Osteoblast (primary cell): ENCODE measurements at places on chromosomes 4 and X. TPM values are rescaled to one million over a fixed set of nuclear protein-coding genes. Genes with fewer than 3 reads are reported as not detected.
A peak's percentile ranks its signal among the peaks of the same experiment; 100 is the strongest.

DNA sequence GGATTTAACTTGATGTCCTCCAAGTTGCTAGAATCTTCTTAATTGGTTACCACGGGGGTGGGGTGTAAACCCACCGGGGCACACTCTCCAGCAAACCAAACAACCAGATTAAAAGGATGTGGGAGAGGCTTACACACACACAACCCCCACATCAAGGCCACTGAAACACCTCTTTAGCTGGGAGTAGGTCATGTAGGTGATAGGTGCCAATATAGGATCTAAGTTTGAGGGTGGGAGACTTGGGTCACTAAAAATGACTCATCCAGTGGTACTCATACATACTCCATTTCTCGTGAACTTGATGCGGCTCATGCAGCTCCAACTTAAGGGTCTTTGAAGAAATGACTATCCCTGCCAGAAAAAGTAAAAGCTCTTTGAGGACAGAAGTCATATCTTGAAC lies 20.5 kb upstream of the CD40LG start:
- no peak overlapping the region for H3K4me3 ChIP-seq
- no peaks in the 10 kb centered on the region for H3K4me1 ChIP-seq
- H3K27ac ChIP-seq, result no peak overlapping the region
- H3K36me3 ChIP-seq, result no peaks in the 10 kb centered on the region
- DNase-seq, result no peak
- H3K27me3 ChIP-seq, result peaks cover 3% of the 10 kb centered on the region

- H3K36me3 ChIP-seq, result no peaks in the 10 kb centered on the region
- peak overlapping the region; percentile 15 for H3K27ac ChIP-seq
- H3K27me3 ChIP-seq, result no peaks in the 10 kb centered on the region
- DNase-seq, result peak; percentile 48
- peaks cover 3% of the 10 kb centered on the region for H3K4me1 ChIP-seq
Measured at GRCh38 chrX:20487227-20487626, 220.5 kb upstream of the RPS6KA3 start.

GRCh38 chrX:13506574-13506973 lies 62.8 kb upstream of the EGFL6 start:
- no peak overlapping the region for H3K4me3 ChIP-seq
- peaks cover 5% of the 10 kb centered on the region for H3K27me3 ChIP-seq
- H3K27ac ChIP-seq, result no peak overlapping the region
- H3K4me1 ChIP-seq, result no peaks in the 10 kb centered on the region
- peak; percentile 80 for DNase-seq
- no peaks in the 10 kb centered on the region for H3K36me3 ChIP-seq

DNA sequence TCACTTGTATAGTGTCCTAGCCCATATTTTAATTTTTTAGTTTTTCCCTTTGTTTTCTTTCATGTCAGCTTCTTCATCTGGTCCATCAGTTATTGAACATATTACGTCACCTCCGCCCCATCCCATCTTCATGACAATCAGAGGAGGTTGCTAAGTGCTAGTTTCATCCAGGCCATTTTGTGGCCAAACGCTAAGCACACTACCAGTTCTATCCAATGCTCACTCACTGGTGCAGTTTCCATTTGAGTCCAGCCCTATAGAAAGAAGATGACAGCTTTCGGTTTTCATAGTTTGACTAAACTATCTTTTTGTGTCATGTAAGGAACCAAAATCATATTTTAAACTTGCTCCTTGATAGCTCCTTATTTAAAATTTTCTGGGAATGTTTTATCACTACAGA lies 304.2 kb downstream of the TENM3 start:
- no peak for DNase-seq
- H3K4me3 ChIP-seq, result no peak overlapping the region
- no peaks in the 10 kb centered on the region for H3K4me1 ChIP-seq
- H3K27ac ChIP-seq, result no peak overlapping the region
- H3K36me3 ChIP-seq, result no peaks in the 10 kb centered on the region

Gene PPP4R3C
- not detected in 2 replicates for total RNA-seq

DNA sequence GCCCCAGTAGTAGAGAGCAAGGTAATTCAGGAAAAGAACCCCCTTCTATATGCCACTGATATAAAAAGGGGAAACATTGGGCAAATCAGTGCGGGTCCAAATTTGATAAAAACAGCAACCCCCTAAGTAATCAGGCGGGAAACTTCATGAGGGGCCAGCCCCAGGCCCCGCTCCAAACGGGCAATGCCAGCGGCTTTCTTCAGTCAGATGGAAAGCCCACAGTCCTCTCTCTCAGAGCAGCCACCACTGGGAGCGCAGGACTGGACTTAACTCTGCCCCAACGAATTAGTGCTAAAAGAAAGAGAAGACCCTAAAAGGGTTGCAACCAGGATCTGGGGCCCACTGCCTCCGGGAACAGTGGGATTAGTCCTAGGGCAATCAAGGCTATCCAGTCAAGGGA lies 9.9 kb downstream of the MAGEA11 start:
- H3K4me1 ChIP-seq, result no peaks in the 10 kb centered on the region
- DNase-seq, result no peak
- no peaks in the 10 kb centered on the region for H3K27me3 ChIP-seq

Gene CFAP299
- total RNA-seq, result 1.5 and 2.5 TPM in 2 replicates

Gene TCEANC
- total RNA-seq, result 6.2 and 6.5 TPM in 2 replicates

- H3K4me3 ChIP-seq, result no peak overlapping the region
- DNase-seq, result no peak
Measured at GRCh38 chrX:140589657-140590056, 84.8 kb upstream of the SOX3 start.

DNA sequence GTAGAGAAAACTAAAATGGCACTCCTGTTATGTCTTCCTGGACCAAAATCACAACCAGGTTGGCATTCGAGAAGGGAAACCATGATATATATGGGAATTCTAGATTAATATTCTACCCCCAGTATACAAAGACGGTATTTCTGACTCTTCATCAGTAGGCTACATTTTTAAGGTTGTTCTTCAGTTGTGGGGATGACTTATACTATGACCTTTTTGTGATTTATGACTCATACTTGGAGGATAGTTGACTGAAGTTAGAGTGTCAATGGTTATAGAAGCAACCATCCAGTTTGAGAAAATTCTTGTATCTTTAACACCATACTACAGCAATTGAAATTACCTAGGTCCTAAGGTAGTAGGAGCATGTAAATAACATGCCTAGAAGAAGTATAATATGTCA lies 49.8 kb upstream of the CYSLTR1 start:
- H3K36me3 ChIP-seq, result no peaks in the 10 kb centered on the region
- no peak overlapping the region for H3K27ac ChIP-seq
- no peaks in the 10 kb centered on the region for H3K4me1 ChIP-seq
- no peak overlapping the region for H3K4me3 ChIP-seq
- no peaks in the 10 kb centered on the region for H3K27me3 ChIP-seq
- no peak for DNase-seq

DNA sequence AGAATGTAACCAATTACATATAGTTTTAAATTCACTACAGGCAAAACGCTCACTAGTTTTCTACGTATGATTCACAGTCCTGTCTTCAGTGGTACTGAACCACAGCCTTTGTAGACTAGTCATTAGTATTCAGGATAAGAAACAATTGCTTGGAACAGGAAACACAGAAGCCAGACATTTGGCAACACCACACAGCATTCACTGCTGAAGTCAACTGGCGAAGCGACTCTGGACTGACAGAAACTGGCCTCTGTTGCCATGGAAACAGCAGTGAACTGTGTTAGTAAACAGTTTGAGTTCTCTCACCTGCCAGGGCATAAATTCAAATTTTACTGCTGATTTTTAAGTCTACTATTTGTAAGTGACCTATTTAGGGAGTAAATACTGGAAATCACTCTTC lies 57.6 kb downstream of the MAPK10 start:
- DNase-seq, result no peak
- peaks cover 10% of the 10 kb centered on the region for H3K4me1 ChIP-seq
- no peaks in the 10 kb centered on the region for H3K36me3 ChIP-seq
- H3K4me3 ChIP-seq, result no peak overlapping the region
- no peaks in the 10 kb centered on the region for H3K27me3 ChIP-seq
- H3K27ac ChIP-seq, result no peak overlapping the region

- H3K4me1 ChIP-seq, result no peaks in the 10 kb centered on the region
- no peak overlapping the region for H3K27ac ChIP-seq
- no peak for DNase-seq
- no peak overlapping the region for H3K4me3 ChIP-seq
Measured at GRCh38 chr4:6591313-6591712, 16.3 kb downstream of the MAN2B2 start.

- peaks cover 6% of the 10 kb centered on the region for H3K4me1 ChIP-seq
- peaks cover 3% of the 10 kb centered on the region for H3K27me3 ChIP-seq
- H3K36me3 ChIP-seq, result no peaks in the 10 kb centered on the region
Measured at GRCh38 chrX:41667631-41668030, 21.1 kb upstream of the GPR34 start.

Gene SUPT20HL2
- total RNA-seq, result not detected in 2 replicates

DNA sequence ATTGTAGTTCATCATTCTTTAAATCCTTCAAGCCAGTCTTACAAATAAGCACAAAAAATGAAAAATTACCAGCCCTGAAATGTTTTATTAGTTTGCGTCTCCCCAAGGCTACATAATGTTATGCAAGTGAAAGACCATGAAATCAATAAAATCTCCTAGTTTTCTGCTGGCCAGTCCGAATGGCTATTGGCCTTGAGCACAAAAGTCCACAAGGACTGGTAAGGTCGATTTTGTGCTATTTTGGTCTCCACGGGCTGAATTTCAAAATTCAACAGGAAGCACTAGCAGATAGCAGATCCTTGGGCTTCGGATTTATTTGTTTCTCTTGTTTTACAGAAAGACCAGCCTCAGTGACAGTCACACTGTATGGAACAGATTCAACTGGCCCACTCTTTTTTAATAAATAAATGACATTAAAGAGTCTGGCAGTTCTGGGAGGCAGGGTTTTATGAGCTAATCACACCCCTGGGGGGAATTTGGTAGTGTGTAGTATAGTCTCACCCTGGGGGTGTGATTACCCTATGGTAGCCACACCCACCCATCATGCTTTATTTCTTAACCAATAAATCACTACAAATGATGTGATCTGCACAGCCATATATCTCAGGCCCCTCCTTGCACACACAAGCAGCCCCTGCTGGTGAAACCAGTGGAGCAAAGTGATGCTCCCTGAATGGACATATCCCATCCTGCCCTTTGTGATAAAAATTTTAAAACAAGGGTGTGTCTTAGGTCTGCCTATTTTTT lies 51.1 kb upstream of the TMEM33 start:
- no peak for DNase-seq
- peaks cover 42% of the 10 kb centered on the region for H3K27me3 ChIP-seq
- no peak overlapping the region for H3K27ac ChIP-seq
- peaks cover 6% of the 10 kb centered on the region for H3K4me1 ChIP-seq

DNA sequence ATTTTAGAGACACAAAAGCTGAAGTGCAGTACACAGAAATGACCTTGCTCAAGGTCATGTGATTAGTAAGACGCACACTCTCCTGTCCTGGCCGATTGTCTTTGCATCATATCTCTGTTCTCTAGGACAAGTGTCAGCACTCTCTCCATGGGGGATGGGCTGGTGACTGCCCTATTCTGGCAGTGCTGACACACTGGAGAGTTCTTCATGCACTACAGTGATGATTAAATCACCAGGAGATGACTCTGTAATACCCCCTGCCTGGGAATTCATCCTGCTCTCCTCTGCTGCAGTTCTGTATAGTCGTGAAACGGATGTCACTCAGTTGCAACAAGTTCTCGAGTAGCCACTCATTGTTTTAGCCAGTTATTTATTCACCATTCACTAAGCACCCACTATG lies 5.3 kb upstream of the SHISA3 start:
- no peak for DNase-seq
- peaks cover 8% of the 10 kb centered on the region for H3K27me3 ChIP-seq
- no peaks in the 10 kb centered on the region for H3K36me3 ChIP-seq
- H3K4me3 ChIP-seq, result no peak overlapping the region

DNA sequence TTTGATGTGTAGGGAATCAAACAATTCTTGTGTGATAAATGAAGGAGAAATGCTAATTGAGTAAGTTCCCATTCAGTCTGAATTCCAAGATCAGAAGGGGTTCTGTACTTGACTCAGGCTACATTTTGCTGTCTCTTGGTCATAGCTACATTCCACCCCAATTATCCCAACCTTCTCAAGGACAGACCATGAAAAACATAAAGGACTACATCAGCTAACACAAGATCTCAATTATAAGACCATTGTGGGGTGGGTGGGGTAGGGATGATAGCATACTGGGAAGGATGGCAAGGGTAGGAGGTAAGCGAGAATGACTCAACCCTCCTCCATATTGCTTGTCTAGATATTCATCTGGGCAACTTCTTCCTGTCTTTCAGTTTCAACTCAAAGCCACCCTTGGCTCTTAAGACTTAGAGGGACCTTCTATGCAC lies 87.4 kb upstream of the ETNPPL start:
- no peak for DNase-seq
- no peaks in the 10 kb centered on the region for H3K36me3 ChIP-seq
- H3K27me3 ChIP-seq, result no peaks in the 10 kb centered on the region
- peak overlapping the region; percentile 78 for H3K27ac ChIP-seq

Gene FAM9B
- total RNA-seq, result not detected in 2 replicates

DNA sequence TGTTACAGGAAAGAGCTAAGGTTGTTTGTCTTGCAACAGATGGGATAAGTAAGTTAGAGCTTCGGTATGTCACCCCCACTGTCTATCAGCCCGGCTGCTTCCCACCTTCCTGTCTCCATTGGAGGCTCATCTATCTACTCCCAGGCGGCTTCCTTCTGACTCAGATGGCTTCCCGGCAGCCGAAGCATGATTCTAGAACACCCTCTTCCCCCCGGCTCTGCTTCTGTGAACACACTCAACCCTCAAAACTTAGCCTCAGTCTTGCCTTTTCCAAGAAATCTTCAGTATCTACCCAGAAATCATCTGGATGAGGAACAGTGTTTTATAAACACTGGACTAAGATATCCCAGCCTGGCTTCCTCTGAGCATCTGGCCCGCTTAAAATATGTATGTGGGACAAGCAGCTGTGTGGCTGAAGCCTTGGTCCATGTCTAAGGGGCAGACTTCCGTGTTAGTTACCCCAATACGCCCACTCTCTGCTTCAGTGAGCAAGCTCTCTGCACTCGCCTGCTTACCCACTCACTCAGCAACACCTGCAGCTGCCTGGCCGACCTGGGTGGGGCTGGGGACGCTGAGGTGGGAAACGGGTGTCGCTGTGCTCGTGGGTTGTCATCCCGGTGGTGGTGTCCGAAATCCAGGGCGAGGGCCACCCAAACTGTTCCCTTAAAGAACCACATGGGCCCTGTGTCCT lies 12.0 kb upstream of the SLC2A9 start:
- DNase-seq, result peak; percentile 92
- no peaks in the 10 kb centered on the region for H3K27me3 ChIP-seq
- H3K4me3 ChIP-seq, result no peak overlapping the region
- H3K36me3 ChIP-seq, result no peaks in the 10 kb centered on the region
- peak overlapping the region; percentile 69 for H3K27ac ChIP-seq
- H3K4me1 ChIP-seq, result peaks cover 25% of the 10 kb centered on the region

GRCh38 chr4:123624959-123625358 lies 228.4 kb downstream of the SPRY1 start:
- peaks cover 6% of the 10 kb centered on the region for H3K4me1 ChIP-seq
- H3K4me3 ChIP-seq, result no peak overlapping the region
- H3K27ac ChIP-seq, result no peak overlapping the region
- no peak for DNase-seq
- no peaks in the 10 kb centered on the region for H3K36me3 ChIP-seq

DNA sequence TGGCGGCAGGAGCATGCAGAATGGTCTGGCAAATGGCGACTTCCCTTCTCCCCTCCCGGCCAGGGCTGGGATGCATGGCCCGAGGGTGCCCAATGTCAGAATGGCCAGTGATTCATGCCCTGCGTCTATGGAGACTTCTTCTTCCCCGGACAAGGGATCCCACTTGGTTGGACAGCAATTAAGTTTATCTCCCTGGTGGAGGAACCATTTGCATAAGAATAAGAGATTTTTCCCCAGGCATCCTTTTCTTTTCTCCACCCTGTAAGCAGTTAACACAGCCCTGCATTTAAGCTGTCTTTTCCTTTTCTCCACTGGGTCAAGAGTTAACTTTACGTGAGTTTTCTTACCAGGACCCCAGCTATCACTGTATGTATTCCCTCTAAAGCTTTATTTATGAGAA lies 856.6 kb downstream of the GLUD2 start:
- H3K27ac ChIP-seq, result no peak overlapping the region
- no peak overlapping the region for H3K4me3 ChIP-seq
- DNase-seq, result no peak
- no peaks in the 10 kb centered on the region for H3K36me3 ChIP-seq

Gene KIAA1210
- total RNA-seq, result not detected in 2 replicates
